Suppressor macrophage (primary cell): ENCODE measurements at places on chromosomes 5 and 9.

GRCh38 chr9:127129718-127130085, 7.3 kb upstream of the ANGPTL2 start:
- DNase-seq = no peak

- DNase-seq = no peak
Measured at GRCh38 chr5:110258460-110259216, 467.8 kb downstream of the TMEM232 start.

GRCh38 chr5:33465120-33465519, 24.4 kb downstream of the TARS1 start:
- DNase-seq = peak; percentile 6

GRCh38 chr9:127204771-127205470, 59.7 kb upstream of the GARNL3 start:
- DNase-seq = peak; percentile 30

GRCh38 chr5:56259002-56259511, 25.9 kb upstream of the ANKRD55 start:
- peak; percentile 91 for DNase-seq

DNA sequence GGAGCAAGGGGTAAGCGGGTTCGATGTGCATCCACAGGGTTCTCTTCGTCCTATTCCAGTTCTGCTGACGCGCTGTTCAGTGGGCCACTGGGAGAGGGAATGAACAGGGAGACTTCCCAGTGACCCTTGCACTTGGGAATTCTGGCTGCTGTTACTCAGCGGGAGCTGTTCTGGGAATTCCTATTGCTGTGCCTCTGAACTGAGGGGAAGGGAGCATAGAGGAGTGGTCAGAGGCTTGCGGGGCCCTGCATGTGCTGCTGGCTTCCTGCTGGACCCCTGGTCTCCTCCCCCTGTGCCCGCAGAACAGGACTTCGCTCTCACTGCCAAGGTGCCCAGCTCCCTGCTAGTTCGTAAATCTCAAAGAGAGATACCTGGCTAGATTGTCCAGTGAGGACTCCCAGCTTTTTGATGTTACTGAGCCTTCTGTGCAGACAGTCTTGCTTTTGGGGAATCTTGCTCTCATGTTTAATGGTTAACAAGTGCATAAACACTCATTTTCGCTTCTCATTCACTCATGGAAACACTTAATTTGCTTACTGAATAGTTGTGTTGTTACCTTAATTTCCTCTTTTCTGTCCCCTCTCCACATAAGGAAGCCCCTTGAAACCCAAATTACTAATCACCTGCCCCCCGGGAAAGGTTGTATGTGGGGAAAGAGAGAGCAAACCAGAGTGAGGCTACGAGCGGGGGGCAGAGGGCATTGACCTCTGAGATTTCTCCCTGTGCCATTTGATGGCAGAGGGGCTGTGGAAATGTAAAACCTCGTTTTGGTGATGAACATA, 5.9 kb downstream of the TRIO start:
- no peak for DNase-seq

DNA sequence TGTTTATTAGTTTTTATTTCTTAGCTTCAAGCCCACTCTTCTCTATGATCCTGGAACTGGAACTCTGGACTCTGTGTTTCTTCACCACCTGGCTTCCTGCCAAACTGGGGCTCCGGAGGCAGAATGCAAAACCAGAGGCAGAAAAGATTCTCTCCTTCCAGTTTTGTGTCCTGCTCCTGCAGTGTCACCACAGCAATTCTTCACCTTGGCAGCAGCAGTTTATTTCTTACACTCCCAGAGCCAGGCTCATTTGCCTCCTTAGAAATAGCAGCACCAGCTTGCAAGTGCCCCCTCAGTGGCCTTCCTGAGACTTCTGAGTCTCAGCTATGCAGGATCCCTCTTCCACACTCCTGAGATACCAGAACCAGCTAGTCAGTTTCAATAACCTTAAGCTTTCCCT, 26.7 kb upstream of the CAMK4 start:
- DNase-seq = no peak

GRCh38 chr5:73625944-73626811, at the start of gene ARHGEF28:
ARHGEF28 (plus strand) TSS chr5:73626196; CDS start chr5:73684852, 58,656 bp downstream.
- peak; percentile 53 for DNase-seq
